ENCODE measurements at places on chromosomes 11 and 22.

DNA sequence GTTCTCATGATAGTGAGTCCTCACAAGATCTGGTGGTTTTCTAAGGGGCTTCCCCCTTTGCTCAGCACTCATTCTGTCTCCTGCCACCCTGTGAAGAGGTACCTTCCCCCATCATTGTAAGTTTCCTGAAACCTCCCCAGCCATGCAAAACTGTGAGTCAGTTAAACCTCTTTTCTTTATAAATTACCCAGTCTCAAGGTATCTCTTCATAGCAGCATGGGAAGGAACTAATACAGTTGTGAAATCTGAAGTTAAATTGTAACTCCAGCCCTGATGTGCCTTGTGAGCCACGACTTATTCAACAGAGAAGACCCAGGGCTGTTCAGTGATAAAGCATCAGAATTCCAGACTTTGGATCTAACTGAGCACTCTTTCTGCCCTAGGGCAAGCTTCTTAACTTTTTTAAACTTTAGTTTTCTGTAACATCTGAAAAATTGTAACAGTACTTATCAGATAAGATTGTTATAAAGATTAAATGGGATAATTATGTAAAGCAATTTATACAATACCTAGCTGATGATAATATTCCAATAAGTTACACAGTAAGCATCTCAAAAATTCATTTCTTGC is 220.0 kb downstream of the TRPC6 start:
- no peak for DNase-seq

DNA sequence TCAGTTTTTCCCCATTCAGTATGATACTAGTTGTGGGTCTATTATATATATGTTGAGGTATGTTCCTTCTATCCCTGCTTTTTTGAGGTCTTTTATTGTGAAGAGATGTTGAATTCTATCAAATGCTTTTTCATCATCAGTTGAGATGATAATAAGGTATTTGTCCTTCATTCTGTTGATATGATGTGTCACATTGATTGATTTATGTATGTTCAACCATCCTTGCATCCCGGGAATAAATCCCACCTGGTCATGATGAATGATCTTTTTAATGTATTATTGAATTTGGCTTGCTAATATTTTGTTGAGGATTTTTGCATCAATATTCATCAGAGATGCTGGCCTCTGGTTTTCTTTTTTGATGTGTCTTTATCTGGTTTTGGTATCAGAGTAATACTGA is 26.0 kb downstream of the ENDOD1 start:
- no peak for DNase-seq

DNA sequence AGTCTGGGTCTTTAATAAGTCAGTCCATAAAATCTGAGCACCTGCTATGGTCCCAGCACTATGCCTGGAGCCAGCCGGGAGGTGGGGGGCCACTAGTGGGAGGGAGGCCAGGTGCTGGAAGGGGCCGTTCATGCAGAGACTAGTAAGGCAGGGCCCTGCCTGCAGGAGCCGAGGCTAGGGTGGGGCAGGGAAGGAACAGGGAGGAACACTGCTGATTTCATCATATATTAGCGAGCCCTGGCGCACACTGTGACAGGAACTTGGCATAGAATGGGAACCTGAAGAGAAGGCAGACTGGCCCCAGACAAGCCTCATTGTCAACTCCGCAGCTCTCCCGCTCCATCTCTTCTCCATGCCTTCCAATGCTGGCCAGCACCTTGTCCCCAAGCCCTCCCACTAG is 7.1 kb downstream of the VSIG10L2 start:
- DNase-seq = no peak

DNA sequence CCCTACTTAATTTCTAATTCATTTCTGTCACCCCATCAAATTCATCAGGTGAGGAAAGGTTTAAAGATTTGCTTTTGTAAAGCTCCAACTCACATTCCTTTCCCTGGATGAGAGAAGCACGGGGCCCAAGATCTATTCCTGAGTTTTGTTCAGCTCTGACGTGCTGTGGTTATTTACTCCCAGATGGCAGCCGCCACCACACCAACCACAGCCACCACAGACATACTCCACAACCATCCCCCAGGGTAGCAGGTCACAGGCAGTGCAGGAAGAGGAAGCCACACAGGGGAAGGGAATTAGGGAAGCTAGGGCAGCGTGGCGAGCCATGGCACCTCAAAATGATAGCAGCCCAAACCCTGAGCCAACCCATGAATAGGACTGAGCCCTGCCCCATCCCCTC is 63.5 kb upstream of the CSNK2A3 start:
- no peak for DNase-seq

DNA sequence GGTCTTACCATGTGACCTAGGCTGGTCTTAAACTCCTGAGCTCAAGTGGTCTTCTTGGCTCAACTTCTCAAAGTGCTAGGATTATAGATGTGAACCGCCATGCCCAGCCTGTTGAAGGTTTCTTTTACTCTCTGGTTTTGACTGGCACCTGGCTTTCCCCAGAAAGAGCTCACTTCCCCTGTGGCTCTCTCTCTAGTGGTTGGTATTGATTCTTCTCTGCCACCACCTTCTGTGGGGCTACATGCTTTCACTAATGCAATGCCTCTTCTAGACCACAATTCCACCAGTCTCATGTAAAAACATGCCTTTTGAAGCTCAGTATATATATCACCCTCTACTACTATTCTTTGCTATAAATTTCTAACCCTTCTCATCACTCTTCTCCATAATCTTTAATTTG is 67.2 kb downstream of the CCDC83 start:
- DNase-seq = no peak
